ENCODE measurements at places on chromosomes 3 and 15.

DNA sequence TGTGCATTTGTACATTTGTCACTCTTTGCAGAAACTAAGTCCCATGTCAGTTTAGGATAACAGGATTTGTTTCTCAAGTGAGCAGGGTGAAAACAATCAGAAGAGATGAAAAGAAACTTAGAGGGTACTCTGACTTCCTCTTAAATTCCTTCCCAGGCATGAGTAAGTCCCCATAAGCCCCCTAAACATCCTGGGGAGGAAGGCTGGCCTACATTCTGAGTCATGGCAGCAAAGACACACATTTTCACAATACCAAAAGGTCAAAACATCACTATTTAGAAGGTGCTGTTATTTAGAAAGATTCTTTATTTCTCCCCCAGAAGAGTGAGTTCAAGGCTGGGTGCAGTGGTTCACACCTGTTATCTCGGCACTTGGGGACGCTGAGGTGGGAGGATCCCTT is 7.6 kb upstream of the FOXP1 start:
- no peak for DNase-seq

DNA sequence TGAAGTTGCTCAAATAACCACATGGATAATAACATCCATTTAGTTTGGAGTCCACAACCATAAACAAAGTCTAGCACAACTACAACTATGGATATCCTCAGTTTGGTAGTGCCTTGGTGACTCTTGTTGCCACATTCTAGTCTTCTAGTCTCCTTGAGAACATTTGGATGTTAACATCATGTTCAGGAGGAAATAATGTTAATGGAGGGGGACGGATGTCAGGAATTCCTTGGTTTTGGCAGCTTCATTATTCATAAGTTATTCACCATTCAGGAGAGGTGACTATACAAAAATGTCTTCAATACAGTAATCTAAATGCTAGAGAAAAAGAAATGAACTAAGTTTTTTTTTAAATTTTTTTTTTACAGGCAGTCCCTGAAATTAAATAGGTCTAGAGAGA is 26.4 kb upstream of the GABPB1 start:
- no peak for DNase-seq

DNA sequence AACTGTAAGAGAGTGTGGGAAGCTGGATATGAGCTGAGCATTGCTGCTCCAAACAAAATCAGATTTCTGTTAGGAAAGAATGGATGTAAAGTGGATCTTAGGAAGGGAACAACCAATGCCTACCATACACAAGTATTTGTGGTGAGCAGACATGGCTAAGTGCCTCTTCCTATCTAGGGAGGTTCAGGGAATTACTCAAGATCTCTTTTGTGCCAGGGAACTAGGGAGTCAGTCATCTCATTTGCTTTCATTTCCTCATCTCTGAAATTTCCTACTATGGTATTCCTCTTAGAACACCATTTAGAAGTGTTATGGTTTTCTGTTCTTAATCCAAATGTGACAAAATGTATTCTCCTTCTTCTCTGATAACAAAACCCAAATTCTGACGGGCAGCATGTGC is 396.5 kb downstream of the FHIT start:
- DNase-seq = no peak

DNA sequence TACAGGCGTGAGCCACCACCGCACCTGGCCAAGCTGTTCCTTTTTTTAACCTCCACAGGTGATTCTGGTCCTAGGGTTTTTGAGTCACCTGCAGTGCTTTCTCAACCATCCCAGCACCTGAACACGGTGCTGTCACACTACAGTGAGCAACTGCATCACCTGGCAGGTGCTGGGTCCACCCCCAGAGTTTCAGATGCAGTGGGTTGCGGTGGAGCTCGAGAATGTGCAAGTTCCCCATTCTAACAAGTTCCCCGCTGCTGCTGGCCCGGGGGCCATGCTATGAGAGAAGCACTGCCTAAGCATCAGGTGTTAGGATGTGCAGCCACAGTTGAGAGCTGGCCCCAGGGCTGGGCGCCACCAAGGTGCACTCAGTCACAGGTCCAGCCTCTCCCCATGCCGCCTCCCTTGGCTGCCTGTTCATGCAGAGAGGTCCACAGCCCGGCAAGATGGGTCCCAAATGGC is 18.0 kb downstream of the ISG20 start:
- no peak for DNase-seq

DNA sequence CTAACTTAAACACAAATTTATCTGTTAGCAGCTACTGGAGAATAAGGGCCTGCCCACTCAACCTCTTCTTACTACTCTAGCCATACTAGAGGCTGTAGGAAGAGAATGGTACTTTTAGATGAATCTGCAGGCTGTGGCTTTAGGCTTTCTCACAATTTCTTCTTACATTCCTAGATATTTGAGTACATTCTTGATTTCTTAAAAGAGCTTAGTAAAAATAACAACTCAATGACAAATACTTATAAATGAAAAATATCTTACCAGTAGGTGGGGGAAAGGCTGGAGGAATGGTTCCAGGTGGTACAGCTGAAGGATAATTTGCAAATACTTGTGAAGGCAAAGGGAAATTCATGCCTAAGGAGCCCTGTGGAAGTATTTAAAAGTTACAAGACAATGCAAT is 92.9 kb upstream of the GK5 start:
- DNase-seq = peak; percentile 24

- no peak for DNase-seq
Observed at GRCh38 chr3:81394651-81395524, 366.6 kb downstream of the GBE1 start.
